ENCODE measurements at places on chromosomes 5 and 9.

DNA sequence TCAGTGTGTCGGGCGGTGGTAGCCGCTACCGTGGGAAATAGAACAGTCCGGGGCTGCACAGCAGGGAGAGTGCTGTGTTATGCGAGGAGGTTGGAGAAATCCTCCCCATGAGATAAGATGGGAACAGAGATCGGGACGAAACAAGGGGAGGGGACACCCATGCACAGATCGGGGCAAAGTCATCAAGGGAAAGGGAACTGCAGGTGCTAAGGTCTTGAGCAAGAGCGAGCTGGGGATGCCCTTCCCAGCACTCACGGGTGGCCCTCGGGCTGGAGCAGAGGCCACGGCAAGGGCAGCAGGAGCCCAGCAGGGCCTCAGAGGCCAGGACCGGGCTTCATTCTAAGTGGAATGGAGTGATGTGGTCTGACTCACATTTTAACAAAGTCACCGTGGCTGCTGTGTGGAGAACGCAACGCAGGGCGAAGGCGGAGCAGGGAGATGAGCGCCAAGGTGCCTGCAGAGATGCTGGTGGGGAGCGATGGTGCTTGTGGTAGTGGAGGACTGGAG is 7.7 kb downstream of the IL13 start:
- H3K27me3 ChIP-seq = peaks cover 21% of the 10 kb centered on the region
- no peak overlapping the region for H3K27ac ChIP-seq
- H3K4me3 ChIP-seq = no peak overlapping the region
- H3K4me1 ChIP-seq = peaks cover 40% of the 10 kb centered on the region
- no peak for DNase-seq
- no peaks in the 10 kb centered on the region for H3K36me3 ChIP-seq

GRCh38 chr5:10623305-10623910 is 59.5 kb downstream of the ANKRD33B start:
- no peak overlapping the region for H3K27ac ChIP-seq
- H3K36me3 ChIP-seq = peaks cover 17% of the 10 kb centered on the region
- H3K27me3 ChIP-seq = peaks cover under 1% of the 10 kb centered on the region
- DNase-seq = no peak
- H3K4me1 ChIP-seq = peaks cover 27% of the 10 kb centered on the region
- no peak overlapping the region for H3K4me3 ChIP-seq

GRCh38 chr9:121738968-121739367 is 87.5 kb downstream of the DAB2IP start:
- peaks cover 16% of the 10 kb centered on the region for H3K27me3 ChIP-seq
- no peak overlapping the region for H3K27ac ChIP-seq
- no peaks in the 10 kb centered on the region for H3K36me3 ChIP-seq

DNA sequence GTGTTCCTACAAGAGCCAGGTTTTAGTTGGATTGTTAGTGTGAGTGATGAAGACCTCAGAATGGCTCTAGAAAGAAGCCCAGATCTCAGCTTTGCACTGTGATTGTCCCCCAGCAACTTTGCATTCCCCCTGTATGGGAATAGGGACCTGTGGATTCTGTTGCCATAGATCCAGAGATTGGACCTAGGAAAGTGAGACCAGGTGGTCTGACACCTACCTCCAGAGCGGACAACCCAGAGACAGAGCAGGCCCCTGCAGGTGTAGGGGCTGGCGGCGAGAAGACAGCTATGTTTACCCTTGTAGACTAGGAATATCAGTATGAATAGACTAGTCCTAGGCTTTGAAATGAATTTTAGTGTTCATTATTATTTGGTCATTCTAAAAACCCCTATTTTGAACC is 53.6 kb downstream of the IRF1 start:
- no peak overlapping the region for H3K4me3 ChIP-seq
- no peaks in the 10 kb centered on the region for H3K36me3 ChIP-seq
- peaks cover 32% of the 10 kb centered on the region for H3K4me1 ChIP-seq
- H3K27me3 ChIP-seq = peaks cover 7% of the 10 kb centered on the region

All from nephron progenitor cell (in vitro differentiated cells).